Lung (tissue), 17 donors: ENCODE measurements at places on chromosomes 4 and X.
A peak's percentile ranks its signal among the peaks of the same experiment; 100 is the strongest.

GRCh38 chr4:126027601-126028000, 712.8 kb downstream of the FAT4 start:
- no peak for DNase-seq

- DNase-seq, result peak; percentile 15
Observed at GRCh38 chrX:102835504-102836146, 101.4 kb upstream of the RAB40AL start.

GRCh38 chr4:5412296-5412695, 296.1 kb downstream of the EVC2 start:
- no peak for DNase-seq

GRCh38 chr4:25759101-25759500, 103.5 kb downstream of the SLC34A2 start:
- DNase-seq, result no peak

- DNase-seq, result no peak
Observed at GRCh38 chrX:75303795-75304194, 29.9 kb downstream of the UPRT start.

- DNase-seq, result peak; percentile 83
Observed at GRCh38 chrX:38805432-38806389, 4.5 kb downstream of the MID1IP1 start.

- DNase-seq, result no peak
Observed at GRCh38 chr4:120158841-120159463, 92.3 kb upstream of the MAD2L1 start.
